ENCODE measurements at places on chromosomes 7 and 10. TPM values are rescaled to one million over a fixed set of nuclear protein-coding genes. Genes with fewer than 3 reads are reported as not detected.

CYP3A7 gene
- not detected for total RNA-seq

DNA sequence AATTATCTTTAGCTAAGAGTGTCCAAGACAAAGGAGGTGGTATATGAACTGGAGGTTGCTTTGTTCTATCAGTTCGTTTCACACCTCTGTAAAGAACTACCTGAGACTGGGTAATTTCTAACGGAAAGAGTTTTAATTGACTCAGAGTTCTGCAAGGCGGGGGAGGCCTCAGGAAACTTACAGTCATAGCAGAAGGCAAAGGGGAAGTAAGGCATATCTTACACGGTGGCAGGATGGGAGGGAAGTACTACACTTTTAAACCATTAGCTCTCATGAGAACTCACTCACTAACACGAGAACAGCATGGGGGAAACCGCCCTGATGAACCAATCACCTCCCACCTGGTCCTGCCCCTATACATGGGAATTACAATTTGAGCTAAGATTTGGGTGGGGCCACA lies 1202.3 kb upstream of the LRRTM3 start:
- no peak for DNase-seq

- no peak for DNase-seq
Observed at GRCh38 chr10:99676426-99676825, 17.1 kb downstream of the ENTPD7 start.

DNA sequence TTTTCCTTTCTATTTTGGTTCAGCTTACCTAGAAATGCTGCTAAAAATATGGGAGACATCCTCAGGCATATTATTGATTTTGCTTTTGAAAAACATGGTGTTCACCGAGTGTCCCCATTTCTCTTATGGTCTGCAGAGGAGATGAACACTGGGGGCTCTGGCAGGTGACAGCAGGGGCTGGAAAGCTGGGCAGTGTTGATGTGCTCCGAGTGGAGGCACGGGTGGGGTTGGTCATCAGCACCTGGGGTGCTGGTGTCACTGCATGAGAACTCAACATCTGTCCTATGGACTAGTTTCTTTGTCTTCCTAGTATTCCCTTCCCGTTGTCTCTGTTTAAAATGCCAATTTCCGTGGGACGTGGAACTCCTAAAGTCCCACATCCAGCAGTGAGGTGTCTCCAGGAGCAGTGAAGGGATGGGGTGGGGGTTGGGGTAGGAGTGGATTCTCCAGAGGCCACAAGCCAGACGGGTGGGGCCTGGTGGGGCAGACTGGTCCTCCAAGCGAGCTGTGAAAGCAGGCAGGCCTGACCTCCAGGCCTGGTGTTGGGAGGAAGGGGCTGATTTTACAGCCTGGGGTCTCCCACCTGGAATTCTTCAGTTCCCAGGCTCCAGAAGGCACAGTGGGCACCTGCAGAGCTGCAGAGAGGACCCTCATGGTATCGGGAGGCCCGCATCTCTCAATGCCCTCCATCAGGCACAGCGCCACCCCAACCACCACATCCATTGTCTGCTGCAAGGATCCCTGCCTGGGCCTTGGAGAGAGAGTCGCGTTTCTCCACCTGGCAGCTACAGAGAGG lies 24.4 kb downstream of the ZNF775 start:
- DNase-seq, result no peak

GRCh38 chr10:61935077-61935476 lies 33.6 kb downstream of the ARID5B start:
- no peak for DNase-seq

DNA sequence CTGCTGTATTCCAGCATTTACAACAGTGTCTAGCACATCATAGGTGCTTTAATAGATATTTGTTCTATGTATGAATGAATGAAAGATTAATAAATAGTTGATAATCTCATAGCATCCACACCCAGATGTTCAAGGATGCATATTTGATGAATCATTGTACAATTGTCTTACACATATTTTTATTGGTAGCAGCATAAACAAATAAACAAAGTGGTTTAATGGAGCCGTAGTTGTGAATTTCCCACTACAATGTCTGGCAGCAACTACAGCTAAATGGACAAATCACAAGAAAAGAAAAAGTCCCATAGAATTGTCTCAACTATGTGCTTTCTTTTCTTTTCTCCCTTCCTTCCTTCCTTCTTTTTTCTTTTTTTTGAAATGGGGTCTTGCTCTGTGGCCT lies 150.8 kb downstream of the NRP1 start:
- DNase-seq, result no peak

GRCh38 chr7:116569737-116570136 lies 44.9 kb downstream of the CAV1 start:
- DNase-seq, result no peak

GRCh38 chr7:133808493-133808866 lies 318.7 kb upstream of the LRGUK start:
- no peak for DNase-seq

MYL7 gene
- total RNA-seq, result not detected

DNA sequence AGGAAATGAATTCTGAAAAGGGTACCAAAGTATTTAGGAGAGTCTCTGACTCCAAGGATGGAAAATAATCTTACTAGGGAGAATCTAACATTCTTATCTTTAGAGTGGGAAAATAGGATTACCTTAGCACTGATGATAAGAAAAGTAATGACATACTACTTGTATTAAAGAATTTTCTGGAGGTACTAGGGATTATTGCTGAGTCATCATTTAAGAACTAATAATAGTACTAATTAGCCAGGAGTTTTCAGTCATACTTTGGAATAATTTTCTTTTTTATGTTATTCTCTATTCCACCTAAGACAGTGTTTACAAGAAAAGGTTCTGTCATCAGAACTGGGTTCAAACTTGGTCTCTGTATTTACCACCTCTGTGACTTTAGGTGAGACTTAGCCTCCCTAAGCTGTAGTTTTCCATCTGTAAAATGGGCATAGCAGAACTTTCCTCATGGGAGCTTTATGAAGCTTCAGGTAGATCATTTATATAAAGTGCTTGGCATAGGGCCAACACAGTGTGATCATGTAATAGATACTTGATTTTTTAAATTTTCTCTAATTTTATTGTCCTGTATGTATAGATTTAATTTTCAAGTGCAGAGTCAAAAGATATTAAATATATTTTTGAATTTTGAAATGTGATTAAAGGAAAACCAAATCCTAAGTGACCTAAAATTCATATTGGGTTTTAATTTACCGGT lies 20.4 kb downstream of the ITGB8 start:
- DNase-seq, result no peak

- no peak for DNase-seq
Observed at GRCh38 chr10:29620112-29620690, 14.6 kb downstream of the SVIL start.

PHYH gene
- 13.6 TPM for total RNA-seq

DYDC2 gene
- not detected for total RNA-seq

AFAP1L2 gene
- 4.0 TPM for total RNA-seq

DNA sequence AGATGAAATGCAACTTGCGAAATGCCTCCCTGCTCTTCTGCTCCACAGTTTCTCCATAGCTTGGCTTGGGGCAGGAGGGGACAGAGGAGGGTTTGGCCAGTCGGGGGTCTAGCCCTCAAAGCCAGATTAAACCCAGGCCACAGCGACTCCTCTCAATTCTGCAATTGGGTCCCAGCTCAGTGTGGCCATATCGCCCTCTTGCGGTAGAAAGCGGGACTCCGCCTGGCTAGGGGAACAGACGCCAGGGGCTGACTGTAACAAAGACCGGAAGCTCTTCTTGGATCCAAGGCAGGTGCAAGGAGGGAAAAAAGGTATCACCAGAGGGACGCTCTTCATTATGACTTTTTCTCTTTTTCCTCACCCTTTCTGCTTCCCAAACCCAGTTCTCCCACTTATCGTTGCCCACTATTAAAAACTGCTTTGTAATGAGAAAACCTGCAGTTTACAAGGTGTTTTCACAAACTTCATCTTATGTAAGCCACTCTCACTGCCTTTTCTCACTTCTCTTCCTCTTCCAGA lies 36.6 kb upstream of the TNPO3 start:
- DNase-seq, result peak; percentile 92

DNA sequence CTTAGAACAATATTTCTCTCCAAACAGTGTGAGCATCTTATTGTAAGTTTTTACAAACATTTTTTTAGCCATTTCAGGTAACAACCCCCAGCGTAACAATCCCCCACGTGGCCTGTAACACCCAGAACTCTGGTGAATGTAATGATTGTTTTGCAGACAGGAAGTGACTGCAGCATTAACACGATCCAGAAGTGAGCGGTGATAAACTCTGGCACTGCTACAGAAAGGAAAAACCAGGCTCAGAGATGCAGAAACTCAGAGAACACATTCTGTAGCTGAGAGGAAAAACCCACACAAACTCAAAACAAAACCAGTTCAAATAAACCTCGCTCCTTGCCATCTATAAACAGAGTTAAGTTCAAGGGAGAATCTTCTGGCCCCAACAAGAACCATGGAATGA lies 285.7 kb downstream of the FGFR2 start:
- DNase-seq, result no peak

HSPA12A gene
- not detected for total RNA-seq

DNA sequence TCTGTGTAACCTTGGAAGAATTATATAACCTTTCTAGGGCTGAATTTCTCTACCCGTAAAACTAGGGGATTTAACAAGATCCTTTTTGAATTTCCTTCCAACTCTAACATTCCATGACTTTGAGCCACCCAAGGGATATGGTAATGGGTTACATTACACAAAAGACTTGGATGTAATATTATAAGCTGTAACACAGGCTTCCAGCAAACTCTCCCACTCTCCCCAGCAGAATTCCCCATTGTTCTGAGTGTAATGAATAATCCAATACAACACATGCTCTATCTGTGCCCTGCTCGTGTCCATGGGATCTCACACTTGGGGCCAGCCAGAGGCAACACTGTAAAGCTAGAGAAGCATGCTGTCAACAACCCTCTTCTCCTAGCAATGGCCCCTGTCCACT lies 790.6 kb upstream of the AUTS2 start:
- no peak for DNase-seq

GRCh38 chr7:155889636-155890511 lies 77.6 kb upstream of the SHH start:
- no peak for DNase-seq

KIF11 gene
- 79.6 TPM for total RNA-seq

OR2A12 gene
- total RNA-seq, result not detected

DNA sequence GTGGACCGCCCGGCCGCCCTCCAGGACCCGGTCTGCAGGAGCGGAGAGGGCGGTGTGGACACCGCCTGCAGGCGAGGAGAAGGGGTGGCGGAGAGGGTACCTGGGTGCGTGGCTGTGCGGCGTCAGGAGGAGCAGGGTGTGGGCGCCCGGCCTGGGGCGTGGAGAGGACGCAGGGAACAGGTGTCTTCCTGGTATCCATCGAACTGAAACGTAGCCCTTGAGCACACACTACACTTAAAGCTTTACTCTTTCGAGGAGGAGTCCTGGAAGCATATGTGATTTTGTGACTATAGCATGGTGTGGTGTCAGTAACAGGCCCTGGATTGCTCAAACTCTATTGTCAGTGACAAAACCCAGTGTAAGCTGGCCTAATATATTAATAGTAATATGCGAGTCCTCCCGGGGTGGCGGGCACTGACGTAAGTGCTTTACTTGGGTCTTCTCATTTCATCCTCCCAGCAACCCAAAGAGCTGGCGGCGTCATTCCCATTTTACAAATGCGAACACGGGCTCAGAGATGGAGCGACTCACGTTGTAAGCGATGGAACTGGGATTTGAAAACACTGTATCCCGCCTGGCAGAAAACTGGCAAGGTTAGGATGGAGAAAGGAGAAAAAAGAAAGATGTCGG lies 508 bp upstream of the TECPR1 start:
- DNase-seq, result no peak

DNA sequence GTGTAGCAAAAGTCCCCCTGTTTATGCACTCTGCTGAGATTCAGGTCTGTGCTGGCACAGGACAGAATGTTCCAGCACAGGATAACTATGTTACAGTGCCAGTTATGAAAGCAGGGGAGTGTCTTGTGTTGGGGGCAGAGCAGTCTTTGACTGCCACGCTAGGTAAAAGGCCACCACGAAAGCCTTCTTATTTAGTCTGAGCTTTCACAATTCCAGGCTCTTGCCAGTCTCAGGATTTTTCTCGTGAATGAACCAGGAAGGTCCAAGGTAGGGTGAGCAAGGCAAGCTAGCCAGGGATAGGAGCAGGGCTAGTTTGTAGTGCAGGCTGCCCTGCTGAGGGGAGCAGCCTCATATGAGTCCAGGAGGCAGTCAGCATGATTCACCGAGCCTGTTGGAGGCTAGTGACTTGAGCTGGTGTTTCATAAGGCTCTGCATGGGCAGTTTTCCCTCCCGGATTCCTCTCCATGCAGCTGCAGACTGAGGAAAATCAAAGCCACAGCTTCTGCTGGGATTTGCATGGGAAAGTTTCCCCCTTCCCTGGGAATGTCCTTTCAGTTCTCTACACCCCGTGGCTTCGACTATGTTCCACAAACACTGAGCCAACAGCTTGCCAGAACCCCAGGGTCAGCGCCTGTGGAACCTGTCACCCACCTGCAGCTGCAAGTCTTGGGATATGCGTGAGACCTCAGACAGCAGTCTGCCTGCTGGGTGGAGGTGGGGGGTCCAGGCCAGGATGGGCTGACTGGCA lies 112.3 kb downstream of the JCAD start:
- DNase-seq, result no peak

TAS2R41 gene
- total RNA-seq, result not detected

DNA sequence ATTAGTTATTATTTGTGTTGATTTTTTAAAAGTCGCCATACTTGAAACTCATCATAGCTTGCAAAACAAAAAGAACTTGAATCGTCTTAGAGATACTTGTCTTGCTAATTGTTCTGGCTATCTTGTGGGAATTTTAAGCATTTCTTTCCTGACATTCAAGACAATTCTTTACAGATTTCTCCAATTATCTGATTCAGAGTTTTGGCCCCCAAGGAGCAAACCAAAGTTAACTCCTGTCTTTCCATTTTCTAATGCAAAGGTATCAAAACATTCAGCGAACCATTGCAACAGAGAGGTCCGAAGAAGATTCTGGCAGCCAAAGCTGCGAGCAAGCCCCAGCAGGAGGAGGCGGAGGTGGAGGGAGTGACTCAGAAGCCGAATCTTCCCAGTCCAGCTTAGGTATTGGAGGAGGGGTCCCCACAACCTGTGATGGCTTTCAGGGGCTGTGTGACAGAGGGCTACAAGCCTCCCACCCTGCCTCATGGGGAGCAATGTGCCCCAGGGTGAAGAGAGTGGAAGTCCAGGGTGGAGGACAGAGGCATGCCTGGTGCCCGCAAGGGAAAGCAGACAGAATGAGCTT lies 119.4 kb upstream of the STK17A start:
- no peak for DNase-seq

- DNase-seq, result no peak
Observed at GRCh38 chr10:64283621-64284020, 762.4 kb downstream of the REEP3 start.

GRCh38 chr10:65423043-65423442 lies 1502.8 kb upstream of the LRRTM3 start:
- DNase-seq, result no peak

C7orf33 gene
- total RNA-seq, result not detected

SPDYE1 gene
- total RNA-seq, result not detected

Measured in activated CD8-positive, alpha-beta memory T cell treated with anti-CD3 and anti-CD28 coated beads, Interleukin-2, amount 10 ng/mL, durations not matched to agents 7 days and 5 days (primary cell).